Breast epithelium (tissue), 4 donors: ENCODE measurements at places on chromosomes 4 and X. TPM values are rescaled to one million over a fixed set of nuclear protein-coding genes. Genes with fewer than 3 reads are reported as not detected.

DNA sequence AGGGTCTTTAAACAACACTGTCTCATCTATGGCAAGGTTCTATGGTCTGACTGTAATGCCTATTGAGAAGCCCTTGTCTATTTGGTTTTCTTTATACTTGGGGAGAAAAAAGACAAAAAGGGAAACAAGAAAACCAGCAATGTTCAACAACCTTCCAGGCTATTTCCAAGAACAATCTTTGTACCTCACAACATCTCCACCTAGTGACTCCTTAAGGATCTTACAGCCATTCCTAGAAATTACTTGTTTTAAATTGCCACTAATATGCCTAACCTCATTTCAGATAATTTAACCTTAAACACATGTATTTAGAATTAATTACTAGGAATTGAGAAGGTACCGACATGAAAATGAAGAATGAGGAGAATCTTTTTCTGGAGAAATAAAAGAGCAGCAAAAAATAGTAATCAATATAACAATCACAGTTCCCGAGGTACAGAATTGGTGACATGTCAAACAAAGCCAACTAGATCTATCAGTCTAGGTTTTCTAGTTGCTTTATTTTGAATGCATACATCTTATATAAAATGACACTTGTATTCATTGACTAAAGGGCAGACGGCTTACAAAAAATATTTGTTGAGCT is 1.6 kb upstream of the RBM46 start:
- no peaks in the 10 kb centered on the region for H3K36me3 ChIP-seq
- DNase-seq, result no peak
- no peak overlapping the region for H3K27ac ChIP-seq
- no peaks in the 10 kb centered on the region for H3K27me3 ChIP-seq
- no peak overlapping the region for H3K4me3 ChIP-seq

Gene GNRHR
- total RNA-seq, result not detected

DNA sequence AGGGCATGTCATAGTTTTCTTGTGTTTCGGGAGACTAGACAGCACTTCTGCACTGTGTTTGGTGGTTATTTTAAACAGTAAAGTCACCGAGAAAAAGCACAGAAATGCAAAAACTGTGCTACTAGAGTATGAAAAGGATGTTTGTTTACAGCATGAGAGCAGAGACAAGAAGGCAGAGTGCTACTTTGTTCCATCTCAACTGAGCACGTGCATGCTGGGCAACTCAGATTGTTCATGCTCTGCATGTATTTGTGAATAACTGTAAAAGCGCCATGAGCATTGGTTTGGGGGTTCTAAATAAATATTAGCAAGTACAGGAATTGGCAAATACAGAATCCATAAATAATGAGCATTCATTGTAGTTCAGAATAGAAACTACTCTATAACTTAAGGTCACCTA is 7.4 kb downstream of the EVC start:
- H3K27ac ChIP-seq, result no peak overlapping the region
- no peak overlapping the region for H3K4me3 ChIP-seq
- no peaks in the 10 kb centered on the region for H3K4me1 ChIP-seq
- H3K36me3 ChIP-seq, result no peaks in the 10 kb centered on the region

- H3K27me3 ChIP-seq, result no peaks in the 10 kb centered on the region
- H3K36me3 ChIP-seq, result no peaks in the 10 kb centered on the region
- no peak for DNase-seq
- H3K27ac ChIP-seq, result no peak overlapping the region
- H3K4me1 ChIP-seq, result no peaks in the 10 kb centered on the region
Observed at GRCh38 chr4:13992041-13992440, 364.5 kb upstream of the BOD1L1 start.

DNA sequence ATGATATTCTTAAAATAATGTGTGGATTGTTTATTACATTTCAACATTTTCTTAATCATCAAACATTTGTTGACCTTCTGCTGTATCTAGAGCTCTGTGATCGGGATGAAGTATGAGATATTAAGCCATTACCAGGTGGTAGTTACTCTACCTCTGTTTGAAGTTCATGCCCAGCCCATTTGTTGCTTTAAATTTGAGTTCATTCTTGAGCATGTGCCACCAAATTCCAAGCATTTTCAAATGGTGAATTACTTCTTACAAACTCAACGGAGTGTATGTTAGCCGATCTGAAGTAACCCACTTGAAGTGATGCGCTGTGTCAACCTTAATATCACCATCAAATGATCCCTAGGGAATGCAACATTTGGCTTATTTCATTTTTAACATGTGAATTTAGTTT is 7.3 kb upstream of the DTHD1 start:
- no peak overlapping the region for H3K27ac ChIP-seq
- H3K4me1 ChIP-seq, result no peaks in the 10 kb centered on the region
- no peaks in the 10 kb centered on the region for H3K36me3 ChIP-seq
- H3K27me3 ChIP-seq, result no peaks in the 10 kb centered on the region
- no peak for DNase-seq
- H3K4me3 ChIP-seq, result no peak overlapping the region
